GM04503 (cell line): ENCODE measurements at places on chromosomes 1 and 21.
A peak's percentile ranks its signal among the peaks of the same experiment; 100 is the strongest.

DNA sequence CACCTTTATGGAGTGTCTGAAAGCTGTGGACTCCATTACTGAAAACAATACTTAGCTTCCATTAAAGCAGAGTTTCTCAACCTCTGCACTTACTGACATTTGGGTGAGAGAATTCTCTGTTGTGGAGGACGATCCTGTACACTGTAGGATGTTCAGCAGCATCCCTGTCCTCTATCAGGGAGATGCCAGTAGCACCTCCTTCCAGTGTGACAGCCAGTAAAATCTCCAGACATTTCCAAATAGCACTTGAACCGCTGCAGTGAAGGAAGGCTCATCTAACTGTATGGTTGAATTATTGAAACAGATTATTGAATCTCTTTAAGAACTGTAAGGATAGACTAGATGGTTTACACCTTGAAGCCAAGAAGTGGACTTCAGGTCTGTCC is 3.1 kb downstream of the PRDM2 start:
- no peak for DNase-seq

GRCh38 chr1:201285846-201286245 is 2.5 kb downstream of the PKP1 start:
- DNase-seq = no peak

- DNase-seq = no peak
Observed at GRCh38 chr1:47647327-47647845, 209.5 kb downstream of the FOXD2 start.

DNA sequence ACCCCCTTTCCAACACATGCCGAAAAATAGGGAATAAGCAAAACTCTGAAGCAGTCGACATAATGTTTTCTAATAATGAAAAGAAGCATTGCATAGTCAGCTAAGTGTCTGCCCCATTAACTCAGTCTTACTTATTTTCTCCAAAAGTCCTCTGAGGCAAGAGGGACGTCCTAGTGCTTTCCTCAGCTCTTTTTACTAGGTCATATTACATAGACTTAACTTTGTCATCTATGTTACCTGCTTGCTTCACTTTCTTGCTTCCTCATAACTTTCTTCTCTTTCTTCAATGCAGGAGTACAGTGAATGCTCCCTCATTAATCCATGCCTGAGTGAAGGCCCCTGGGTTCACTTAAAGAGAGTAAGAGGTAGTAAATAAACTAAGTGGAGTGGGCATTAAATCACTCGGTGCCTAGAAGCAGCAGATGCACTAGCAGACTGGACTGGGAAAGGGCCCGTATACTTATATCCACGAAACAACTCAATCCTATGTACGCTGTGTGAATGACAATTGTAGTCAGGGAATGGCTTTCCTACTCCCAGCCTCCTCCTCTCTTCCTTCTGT is 210.5 kb upstream of the SPAG17 start:
- DNase-seq = no peak

DNA sequence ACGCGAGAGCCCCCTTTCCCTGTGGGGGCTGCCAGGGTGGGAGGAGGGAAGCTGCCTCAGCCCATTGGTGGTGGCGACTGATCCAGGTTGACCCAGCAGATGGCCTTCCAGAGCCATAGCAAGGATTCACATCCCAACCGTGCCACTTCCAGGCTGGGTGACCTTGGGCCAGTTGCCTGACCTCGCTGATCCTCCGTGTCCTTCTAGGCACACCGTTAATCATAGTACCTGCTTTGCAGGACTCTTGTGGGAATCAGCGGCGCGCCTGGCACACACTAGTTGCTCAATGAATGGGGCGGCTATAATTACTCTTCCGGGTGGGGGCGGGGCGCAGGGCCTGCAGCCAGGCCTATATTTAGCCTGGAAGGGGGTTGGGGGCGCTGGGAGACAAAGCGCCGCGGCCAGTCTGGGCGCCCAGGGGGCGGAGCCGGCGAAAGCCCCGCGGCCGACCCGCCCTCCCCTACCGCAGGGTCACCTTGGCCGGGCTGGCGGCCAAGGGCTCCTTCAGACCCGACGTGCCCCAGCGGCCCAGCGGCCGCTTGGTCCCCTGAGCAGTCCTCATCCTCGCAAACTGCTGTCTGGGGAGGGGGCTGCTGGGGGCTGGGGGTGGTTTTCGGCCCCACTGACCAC is 5.1 kb downstream of the HSPB7 start:
- no peak for DNase-seq

- DNase-seq = peak; percentile 20
Observed at GRCh38 chr1:22341791-22342605, 109.7 kb upstream of the ZBTB40 start.

GRCh38 chr1:109788695-109789521 is 25.2 kb upstream of the EPS8L3 start:
- DNase-seq = no peak

GRCh38 chr1:151574575-151575529 is 34.7 kb downstream of the TUFT1 start:
- DNase-seq = peak; percentile 34

GRCh38 chr21:34530261-34530660 is 18.3 kb upstream of the KCNE1 start:
- peak; percentile 56 for DNase-seq

DNA sequence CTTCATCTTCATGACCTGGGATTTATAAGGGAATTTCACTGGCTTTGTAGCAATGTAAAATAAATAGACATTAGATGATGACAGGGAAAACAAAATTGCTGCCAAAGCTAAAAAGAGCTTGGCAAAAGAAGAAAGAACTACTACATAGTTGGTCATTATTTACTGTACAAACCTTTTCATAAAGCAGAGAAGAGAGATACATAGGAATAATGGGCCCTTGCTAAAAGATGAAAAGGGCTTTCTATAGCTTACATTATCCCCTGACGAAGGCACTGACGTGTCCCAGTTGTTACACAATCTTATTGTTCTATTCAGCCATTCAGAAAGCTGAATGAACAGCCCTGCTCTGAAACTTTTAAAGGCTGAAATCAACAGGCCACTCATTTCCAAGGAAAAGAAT is 57.1 kb downstream of the ZC3H11B start:
- no peak for DNase-seq

DNA sequence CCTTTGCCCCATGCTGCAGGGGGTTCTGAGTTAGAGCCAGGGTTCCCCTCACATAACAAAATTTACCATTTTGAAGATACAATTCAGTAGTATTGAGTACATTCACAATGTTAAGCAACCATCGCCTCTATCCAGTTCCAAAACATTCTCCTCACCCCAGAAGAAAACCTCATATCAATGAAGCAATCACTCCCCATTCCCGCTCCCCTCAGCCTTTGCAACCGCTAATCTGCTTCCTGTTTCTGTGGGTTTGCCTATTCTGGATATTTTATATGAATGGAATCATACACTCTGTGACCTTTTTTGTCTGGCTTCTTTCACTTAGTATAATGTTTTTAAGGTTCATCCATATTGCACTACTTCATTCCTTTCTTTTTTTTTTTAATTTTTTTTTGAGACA is 32.9 kb downstream of the SERINC2 start:
- DNase-seq = no peak
